ENCODE measurements at places on chromosomes 12 and 14.

- DNase-seq = no peak
Measured at GRCh38 chr12:54409267-54409666, 9.8 kb downstream of the ITGA5 start.

GRCh38 chr12:34333337-34333736, 311.0 kb downstream of the ALG10 start:
- no peak for DNase-seq

DNA sequence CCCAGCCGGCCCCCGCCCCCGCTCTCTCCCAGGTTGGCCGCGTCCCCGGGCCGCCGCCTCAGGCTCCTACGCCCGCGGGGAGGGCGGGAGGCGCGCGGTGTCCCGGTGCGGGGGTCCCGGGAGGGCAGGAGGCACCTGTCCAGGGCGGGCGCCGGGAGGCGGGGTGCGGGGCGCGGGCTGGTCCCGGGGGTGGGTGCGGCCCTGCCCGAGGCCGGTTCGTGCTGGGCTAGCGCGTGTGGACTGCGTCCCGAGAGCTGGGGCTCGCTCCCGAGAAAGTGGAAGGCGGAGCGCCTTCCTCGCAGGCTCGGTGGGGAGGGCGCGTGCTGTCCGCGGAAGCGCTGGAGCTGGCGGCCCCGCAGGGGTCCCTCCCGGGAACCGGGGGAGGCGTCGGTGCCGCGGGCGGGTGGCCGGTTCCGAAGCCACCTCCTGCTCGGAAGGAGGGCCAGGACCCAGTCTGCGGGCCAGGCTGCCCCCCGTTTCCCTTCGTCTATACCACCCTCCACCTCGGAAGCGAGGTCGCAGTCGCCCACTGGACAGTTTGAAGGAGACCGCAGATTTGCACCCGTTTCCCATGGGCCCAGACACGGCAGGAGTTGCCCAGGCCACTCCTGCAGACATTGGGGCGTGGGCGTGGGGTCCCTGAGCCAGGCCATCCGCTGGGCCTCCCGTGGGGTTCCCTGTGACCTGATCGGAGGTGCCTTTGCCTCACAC, 636 bp downstream of the ZFYVE21 start:
- DNase-seq = no peak

DNA sequence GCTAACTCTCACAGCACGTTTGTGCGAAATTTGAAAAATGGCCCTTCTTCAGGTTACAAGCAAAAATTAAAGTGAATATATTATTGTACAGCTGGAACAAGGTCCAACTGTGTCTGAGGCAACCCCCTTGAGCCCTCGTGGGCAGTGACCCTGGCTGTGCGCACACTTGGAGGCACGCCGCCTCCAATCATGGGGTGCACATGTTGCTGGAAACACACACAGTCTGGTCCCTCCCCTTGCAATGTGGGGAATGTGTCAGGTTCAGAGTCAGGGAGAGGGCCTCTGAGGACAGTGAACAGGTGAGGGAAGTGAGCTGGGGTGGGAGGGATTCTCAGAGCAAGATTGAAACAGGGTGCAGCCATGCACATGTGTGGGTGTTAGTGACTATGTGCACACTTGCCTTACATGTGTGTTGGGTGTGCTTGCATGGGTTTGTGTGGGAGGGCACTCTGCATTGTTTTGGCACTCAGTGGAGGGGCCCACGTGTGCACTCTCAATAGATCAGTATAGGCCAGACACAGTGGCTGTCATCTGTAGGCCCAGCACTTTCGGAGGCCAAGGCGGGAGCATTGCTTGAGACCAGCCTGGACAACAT, 9.6 kb downstream of the TSPAN9 start:
- no peak for DNase-seq

GRCh38 chr14:73758392-73759182, 44.4 kb upstream of the PNMA1 start:
- DNase-seq = peak; percentile 54

- DNase-seq = no peak
Measured at GRCh38 chr14:55303691-55304145, 32.5 kb downstream of the FBXO34 start.

GRCh38 chr12:124816295-124816854, 47.3 kb downstream of the SCARB1 start:
- no peak for DNase-seq

- DNase-seq = no peak
Measured at GRCh38 chr12:103036581-103037214, 79.2 kb downstream of the ASCL1 start.

DNA sequence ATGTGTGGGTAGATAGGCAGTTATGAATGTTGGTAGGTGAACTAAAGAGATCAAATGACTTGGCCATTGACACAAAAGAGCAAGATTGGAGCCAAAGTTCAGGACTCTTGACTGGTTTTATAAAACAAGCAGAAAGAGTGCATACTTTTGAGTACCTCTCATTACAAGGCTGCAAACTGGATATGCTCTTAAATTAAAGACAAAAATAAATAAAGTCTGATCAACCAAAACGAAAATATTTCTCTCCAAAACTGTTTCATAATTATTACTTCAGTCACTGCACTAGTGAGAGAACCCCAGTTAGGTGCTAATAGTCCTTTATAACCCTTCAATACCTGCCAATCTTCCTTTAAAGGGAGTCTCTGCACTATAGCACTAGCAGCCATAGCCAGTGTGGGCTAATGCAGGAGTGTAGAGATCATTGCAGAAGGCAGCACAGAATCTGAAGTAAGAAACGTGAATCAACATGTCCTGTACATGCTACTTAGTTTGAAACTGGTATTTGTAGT, 147.1 kb downstream of the FOXA1 start:
- DNase-seq = no peak

GRCh38 chr14:59753512-59753911, 117.1 kb downstream of the RTN1 start:
- DNase-seq = no peak

GRCh38 chr14:80213602-80214001, 2.3 kb upstream of the DIO2 start:
- no peak for DNase-seq

DNA sequence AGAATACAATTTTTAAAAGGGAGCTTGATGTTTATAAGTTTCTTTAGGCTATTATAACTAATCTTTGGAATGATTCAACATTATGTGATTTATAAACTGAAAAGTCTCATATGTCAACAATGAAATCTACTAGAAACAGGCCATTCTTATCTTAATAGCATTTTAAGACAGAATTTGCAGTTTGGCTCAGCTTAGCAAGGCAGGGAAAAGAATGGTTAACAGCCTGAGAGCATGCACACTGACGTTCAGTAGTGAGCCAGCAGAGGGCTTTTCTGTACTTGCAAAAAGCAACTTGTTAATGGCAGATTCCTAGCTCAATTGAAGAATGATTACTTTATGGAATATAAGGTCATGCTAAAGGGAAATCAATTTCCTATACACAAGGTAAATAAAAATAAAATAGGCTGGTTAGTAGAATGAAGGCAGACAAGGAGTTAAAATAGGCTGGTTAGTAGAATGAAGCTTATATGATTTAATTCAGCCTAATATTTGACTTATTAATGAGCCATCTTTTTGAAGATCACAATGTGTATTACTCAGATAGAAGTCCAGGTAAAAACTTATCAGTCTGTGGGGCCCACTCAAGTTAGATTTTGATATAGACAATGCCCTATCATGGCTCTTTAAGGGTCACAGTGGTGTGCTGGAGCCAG, 95.9 kb downstream of the OTOGL start:
- no peak for DNase-seq

- no peak for DNase-seq
Measured at GRCh38 chr14:102738373-102739189, 38.7 kb upstream of the TRAF3 start.

DNA sequence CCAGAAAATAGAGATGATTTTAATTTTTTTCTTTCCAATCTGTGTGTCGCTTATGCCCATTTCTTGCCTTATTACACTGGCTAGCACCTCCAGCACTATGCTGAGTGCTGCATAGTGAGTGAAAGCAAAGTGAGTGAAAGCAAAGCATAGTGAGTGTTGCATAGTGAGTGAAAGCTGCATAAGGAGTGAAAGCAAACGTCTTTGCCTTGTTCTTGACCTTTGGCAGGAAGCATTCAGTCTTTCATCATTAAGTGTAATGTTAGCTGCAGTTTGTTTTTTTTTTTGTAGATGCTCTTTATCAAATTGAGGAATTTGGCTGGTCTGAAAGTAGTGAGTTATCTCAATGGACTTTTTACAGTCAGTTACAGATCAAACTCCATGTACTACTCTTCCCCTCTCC, 6.9 kb upstream of the CORO1C start:
- DNase-seq = no peak

- no peak for DNase-seq
Measured at GRCh38 chr14:88340357-88340756, 17.3 kb upstream of the KCNK10 start.

DNA sequence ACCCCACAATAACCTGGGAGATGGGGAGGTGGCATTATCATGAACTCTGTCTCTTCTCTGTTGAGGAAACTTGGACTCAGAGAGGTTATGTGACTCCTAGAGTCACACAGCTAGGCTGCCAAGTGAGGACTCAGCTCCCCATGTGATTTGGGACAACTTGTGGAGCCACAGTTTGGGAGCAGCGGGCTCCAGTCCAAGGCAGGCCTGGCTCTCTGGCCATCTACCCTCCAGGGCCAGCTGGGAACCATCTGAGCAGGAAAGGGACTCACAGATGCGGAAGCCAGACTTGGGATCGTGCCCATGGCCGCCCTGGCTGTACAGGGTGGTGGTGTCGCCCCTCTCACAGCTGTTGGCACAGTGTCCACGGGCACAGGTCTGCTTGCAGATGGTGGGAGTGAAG, 59.1 kb downstream of the ISCA2 start:
- no peak for DNase-seq

GRCh38 chr12:5612556-5613410, 180.9 kb downstream of the NTF3 start:
- DNase-seq = no peak

DNA sequence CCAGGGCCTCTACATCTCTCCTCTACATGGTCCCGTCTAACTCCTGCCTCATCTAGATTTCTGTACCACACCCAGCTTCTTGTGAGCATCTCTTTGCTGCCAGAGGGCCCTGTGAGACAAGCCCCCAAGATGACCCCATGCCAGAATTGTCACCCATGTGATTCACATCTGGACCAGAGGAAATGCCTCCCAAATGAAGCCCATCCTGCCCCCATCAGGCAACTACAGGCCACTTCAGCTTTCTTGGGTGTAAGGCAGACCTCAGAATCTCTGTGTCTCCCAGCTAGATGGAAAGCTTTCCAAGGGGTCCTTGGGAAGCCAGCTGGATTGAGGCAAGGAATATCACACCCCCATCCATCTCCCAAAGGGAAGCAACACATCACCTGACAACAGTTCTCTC, 9.3 kb upstream of the OAS3 start:
- DNase-seq = no peak

DNA sequence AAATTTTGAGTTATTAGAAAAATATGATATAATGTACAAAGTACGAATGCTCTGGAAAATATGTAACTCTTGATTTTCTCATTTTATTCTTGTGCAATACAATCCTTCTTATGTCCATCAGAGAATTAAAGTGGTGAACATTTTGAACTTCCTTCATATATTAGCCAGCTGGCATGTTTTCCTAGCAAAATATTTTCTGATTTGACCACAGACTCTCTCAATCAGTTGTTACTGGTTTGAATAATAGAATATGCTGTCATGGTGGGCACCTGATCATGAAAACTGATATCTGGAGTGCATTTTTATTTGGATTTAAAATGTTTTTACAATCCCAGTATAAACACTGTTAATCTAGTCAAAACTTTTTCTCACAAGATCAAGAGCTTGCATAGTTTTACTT, 24.2 kb downstream of the PARPBP start:
- no peak for DNase-seq

DNA sequence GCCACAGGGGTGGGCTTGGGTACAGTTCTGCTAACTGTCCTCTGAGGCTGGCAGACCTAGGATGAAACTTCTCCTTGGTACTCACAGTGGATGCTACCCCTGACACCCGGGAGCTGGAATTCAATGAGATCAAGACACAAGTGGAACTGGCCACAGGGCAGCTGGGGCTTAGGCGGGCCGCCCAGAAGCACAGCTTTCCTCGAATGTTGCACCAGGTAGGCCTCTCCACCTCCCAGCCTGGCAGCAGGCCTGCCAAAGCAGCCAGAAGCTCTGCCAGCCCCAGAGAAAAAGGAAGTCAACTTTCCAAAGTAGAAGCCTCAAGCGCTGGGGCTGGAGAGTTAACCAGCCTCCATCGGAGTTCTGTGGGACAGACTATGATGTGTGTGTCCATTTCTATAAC, 2.4 kb upstream of the NRL start:
- DNase-seq = no peak

- DNase-seq = no peak
Measured at GRCh38 chr12:28998662-28999120, 150.4 kb upstream of the FAR2 start.

GRCh38 chr12:97960741-97961608, 498.4 kb downstream of the RMST start:
- DNase-seq = no peak

DNA sequence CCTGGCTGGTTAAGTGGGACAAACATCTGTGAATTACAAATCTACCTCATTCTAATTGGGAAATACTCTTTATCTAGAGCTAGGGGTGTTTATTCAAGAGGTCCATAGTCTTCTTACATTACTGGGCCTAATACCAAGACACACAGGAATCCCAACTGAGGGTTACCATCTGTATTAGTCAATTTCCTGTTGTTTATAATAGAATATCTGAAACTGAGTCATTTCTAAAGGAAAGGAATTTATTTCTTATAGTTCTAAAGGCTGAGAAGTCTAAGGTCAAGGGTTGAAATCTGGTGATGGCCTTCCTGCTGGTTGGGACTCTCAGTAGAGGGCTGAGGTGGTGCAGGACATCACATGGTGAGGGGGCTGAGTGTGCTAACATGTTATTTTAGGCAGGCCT, 36.0 kb downstream of the RTRAF start:
- DNase-seq = no peak

DNA sequence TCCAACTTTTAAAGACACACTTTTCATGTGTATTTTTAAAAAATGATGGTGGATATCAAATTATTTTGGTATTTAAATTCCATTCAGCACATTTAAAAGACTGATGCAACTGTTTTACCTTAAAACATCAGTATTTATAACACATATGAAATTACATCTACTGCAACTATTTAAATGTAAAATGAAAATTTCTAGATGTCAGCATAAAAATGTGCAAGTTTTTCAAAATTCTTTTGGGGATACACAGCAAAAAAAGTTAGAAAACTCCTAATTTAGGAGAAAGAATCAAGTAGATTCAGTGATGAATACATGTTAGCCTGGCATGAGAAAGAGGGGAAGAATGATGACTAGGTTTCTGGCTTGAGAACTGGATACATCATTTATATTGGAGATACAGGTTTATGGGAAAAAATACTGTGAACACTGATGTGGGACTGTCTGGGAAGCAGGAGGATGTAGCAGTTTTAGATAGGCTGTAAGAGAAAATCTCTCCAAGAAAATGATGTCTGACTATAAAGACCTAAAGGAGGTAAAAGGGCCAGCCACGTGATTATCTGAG, 9.2 kb downstream of the SOS2 start:
- no peak for DNase-seq

DNA sequence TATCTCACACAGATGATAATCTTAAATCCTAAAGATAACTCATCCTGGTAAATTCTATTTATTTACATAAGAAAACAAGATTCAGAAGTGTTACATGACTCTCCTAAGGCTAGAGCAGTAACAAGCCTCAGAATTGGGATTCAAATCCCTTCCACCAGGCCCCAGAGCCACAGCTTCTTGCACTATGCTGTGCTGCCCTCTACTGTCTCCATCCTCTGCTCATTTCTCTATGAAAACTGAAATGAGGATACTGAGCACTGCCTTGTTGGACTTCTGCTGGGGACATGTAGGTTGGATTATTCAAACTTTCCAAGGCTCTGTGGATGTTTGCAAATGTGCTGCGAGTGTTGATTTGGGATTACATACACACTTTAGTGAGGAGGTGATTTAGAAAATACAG, 23.5 kb upstream of the C12orf50 start:
- DNase-seq = no peak

Data from activated CD4-positive, alpha-beta T cell treated with anti-CD3 and anti-CD28 coated beads for 24 hours (primary cell).